ENCODE measurements at places on chromosomes 3 and 15. TPM values are rescaled to one million over a fixed set of nuclear protein-coding genes. Genes with fewer than 3 reads are reported as not detected.

The FANCD2OS gene
- not detected for total RNA-seq

The DUOX1 gene
- total RNA-seq, result 10.3 TPM

The DLL4 gene
- total RNA-seq, result 11.8 TPM

The EBLN2 gene
- total RNA-seq, result 25.3 TPM

The ZMYND10 gene
- 1.2 TPM for total RNA-seq

- no peak for DNase-seq
Measured at GRCh38 chr3:113179235-113179824, 32.0 kb upstream of the BOC start.

DNA sequence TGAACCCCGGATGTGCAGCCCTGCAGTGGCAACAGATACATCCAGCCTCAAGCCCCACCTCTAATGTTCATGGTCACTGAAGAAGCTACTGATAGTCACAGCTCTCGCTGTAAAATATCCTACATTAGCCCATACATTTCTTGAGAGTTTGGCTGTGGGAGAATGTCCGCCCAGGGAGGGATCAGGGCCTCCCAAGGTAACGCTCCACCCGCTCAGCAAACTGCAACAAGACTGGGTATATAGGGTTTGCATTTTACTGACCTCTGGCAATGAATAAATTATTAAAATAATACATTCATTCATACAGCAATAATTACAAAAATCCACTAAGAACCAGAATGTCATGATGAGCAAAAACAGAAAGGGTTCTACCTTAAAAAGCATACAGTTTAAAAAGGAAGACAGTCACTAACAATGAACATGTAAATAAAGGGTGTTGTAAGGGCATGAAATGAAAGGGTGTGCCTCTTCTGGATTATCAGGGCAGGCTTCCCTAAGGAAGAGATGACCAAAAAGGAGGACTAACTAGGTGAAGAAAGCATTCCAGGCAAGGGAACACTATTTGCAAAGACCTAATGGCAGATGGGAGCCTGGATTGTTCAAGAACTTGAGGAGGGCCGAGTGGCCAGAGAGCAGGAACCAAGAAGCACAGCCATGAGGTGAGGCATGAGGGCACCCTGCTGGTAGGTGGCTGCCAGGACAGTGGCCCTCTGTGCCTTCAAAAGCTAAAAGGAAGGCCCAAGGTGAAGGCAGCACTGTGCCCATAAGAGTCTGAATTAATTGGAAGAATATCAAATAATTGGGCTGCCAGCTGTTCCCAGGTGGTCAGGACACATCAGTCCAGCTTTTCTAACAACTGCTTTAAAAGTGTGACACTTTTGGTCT lies 28.1 kb upstream of the CTDSPL start:
- no peak for DNase-seq

DNA sequence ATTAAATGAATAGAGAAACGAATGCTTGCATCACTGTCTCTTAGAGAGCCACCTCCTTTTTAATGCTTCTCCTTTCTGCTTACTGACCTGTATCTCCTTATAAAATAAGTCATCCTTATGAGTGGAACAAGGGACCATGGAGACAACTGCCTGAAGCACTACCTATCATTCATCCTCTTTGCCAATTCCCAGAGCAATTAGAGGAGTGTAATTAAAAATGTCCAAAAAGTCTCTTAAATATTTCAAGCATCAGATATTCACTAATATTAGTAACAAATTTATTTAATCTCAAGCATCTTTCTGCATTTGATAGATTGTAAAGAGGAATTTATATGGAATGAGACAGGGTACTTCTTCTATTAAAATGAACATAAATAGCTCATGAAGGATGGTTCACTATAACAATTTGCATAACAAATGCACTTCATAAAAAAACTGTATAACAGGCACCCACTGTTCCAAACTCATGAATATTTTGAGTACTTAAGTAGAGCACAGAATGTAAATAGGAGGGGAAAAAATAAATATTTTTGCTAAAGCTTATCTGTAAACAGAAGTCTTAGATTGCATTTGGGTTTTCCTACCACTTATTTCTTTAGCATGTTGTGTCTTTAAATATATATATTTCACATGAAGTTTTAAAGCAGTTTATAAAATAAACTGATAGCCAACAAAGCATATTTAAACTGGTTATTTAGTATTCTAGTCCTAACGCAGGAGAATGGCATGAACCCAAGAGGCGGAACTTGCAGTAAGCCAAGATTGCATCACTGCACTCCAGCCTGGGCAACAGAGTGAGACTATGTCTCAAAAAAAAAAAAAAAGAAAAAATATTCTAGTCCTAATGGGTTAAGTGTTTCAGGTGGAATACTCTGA lies 269.3 kb downstream of the TBL1XR1 start:
- DNase-seq, result no peak

- DNase-seq, result no peak
Measured at GRCh38 chr15:26038693-26039092, 175.6 kb upstream of the ATP10A start.

DNA sequence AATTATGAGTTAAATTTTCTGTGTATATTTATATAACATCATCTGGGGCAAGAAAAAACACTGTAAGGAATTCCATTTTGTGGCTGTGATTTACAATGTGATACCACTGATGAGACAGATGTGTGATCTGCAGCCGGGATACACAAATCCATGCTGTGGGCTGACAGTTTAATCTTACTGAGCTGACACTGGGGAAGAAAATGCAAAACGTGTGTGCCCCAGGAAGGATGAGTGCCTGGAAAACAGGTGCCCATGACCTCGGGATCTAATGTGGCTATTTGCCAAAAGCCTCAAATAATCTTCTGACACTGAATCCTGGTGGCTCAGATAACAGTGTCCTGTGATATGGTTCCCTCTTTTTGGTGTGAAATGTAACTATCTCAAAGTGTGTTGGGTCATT lies 10.5 kb downstream of the MYRIP start:
- no peak for DNase-seq

GRCh38 chr3:10337323-10338163 lies 16.6 kb upstream of the SEC13 start:
- no peak for DNase-seq

DNA sequence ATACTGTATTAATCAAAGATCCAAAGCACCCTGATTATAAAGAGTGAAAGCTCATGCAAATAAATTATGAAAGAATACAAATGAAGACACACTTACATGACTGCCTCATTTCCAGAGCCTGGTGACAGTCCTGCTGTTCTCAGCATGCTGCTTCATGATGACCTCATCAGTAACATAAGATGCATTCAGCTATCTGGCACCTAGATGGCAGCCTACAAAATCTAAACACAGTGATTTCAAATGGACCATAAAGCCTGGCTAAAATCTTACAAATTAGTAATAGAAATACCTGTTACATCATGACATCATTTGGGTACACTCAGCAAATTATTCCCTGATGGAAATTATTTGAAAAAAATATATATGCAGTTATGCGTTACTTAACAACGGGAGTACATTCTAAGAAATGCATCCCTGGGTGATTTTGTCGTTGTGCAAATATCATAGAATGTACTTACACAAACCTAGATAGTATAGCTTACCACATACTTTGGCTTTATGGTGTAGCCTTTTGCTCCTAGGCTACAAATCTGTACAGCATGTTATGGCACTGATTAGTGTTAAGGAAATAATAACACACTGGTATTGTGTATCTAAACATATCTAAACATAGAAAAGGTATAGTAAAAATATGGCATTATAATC lies 207.2 kb downstream of the EPHA3 start:
- DNase-seq, result no peak

DNA sequence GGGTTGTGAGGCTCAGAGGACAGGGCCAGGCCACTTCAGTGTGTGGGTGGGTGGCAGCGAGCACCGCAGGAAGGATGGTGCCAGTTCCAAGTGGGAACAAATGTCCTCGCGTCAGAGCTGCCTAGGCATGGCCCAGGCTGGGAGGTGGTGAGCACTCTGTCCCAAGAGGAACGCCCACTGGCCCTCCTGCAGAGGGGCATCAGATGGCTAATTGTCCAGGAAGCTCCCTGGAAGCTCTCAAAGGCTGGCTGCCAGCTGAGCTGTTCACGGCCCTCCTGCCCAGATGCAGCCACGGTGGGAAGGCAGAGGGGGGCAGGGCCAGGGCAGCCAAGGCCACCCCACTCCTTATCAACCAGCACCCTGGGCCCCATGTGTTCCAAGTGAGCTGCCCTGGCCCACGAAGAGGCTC lies 55.2 kb downstream of the IQSEC1 start:
- DNase-seq, result no peak

GRCh38 chr3:99319450-99319849 lies 318.9 kb upstream of the COL8A1 start:
- no peak for DNase-seq

Measured in urinary bladder (tissue), 4 donors.